ENCODE measurements at places on chromosomes 12 and 14.

DNA sequence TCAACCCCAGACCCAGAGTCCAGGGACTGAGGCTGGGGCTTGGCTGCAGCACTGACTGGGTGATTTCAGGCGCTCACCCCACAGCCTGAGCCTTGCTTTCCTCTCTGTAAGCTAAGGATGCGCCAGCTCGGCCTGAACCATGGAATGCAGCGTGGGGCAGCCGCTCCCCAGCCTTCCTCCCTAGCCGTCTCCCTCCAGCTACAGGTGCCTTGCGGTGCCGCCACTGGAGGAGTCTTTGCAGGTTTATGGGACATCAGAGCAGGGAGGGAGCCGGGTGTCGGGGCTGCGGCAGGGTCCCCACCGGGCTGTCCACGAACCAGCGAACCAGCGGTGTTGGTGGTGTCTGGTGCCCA lies 19.4 kb downstream of the PPP2R5C start:
- no peak for DNase-seq

GRCh38 chr14:83118029-83118428 lies 1584.4 kb upstream of the SEL1L start:
- no peak for DNase-seq

DNA sequence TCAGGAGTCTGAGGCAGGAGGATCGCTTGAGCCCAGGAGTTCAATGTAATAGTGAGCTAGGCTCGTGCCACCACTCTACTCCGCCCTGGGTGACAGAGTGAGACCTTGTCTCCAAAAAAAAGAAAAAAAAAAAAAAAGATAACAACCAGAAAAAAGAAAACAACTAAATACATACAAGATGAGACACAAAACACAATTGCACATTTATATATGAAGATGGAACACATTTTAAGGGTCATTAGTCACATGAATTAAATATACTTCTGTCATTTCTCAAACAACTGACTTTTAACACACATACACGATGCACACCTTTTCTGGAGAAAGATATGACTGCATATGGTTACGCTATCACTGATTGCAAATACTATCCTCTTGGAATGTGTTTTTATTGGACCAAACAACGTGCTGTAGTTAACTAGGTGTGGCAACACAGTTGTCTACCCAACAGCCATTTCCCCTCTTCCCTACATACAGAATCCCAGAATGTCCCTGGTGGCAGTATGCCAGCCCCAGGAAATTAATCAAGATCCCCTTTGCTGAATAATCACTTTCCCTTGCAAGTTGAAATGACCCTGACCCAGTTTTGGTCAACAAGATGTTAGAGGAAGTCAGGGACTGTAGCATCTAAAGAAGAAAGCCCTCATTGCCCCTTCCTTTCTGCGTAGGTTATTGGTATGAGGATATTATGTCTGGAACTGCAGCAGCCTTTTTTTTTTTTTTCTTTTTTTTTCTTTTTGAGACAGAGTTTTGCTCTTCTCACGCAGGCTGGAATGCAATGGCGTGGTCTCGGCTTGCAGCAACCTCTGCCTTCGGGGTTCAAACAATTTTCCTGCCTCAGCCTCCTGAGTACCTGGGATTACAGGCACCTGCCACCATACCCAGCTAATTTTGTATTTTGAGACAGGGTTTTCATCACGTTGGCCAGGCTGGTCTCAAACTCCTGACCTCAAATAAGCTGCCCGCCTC lies 5.6 kb upstream of the MYL6B start:
- no peak for DNase-seq

- DNase-seq, result no peak
Measured at GRCh38 chr14:77158175-77158881, 16.7 kb upstream of the ZDHHC22 start.

DNA sequence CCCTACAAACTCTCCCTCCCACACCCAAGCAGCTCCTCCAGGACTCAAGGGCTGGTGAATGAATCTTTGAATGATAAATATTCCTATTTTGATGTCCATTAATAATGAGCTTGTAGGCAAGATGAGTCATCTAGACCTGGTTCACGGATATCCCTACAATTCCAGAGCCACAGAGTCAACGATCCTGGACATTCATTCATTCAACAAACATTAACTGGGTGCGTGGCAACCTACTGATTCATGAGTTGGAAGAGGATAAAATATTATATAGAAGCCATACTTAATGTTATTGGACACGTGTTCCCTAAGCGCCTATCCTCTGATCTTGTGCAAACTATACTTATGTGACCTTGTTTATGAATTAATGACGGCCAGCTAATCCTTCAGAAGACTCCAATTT lies 420 bp upstream of the OTUB2 start:
- peak; percentile 29 for DNase-seq

- no peak for DNase-seq
Measured at GRCh38 chr12:76264611-76265012, 83.6 kb downstream of the BBS10 start.

DNA sequence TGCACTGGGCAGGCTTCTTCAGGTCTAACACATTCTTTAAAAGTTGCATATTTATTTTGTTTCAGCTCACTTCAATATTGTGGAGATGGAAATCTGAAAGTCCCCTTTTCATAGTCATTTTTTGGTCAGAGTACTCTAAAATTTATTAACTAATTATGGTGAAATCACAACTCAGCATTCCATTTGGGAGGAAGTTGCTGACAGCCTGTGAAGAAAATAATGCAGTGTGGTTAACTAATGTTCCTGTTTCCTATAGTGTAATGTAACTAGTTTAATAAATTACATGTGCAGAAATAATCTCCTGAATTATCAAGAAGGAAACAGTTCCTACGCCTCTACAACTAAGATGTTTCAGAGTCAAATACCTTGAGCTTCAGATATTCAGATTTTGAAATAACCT lies 17.1 kb downstream of the LRFN5 start:
- no peak for DNase-seq

GRCh38 chr12:93766796-93767523 lies 89.8 kb downstream of the CRADD start:
- DNase-seq, result no peak

DNA sequence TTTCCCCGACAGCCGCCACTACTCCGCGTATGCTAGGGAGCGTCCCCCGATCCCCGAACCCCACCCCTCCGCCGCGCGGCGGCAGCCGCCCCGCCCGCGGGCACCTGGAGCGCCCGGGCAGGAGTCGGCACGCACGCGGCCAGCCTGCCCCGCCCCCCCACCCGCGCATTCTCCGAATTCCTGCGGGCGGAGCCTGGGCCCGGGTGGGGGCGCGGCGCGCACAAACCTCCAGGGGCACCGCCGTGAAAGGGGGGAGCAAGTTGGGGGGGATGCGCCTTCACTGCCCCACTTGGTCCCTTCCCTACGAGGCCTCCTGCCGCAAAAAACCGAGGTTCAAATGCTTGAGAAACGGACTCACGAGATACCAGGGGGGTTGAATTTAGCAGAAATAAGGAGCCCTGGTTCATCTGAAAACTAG lies 1.7 kb downstream of the AJUBA start:
- no peak for DNase-seq

DNA sequence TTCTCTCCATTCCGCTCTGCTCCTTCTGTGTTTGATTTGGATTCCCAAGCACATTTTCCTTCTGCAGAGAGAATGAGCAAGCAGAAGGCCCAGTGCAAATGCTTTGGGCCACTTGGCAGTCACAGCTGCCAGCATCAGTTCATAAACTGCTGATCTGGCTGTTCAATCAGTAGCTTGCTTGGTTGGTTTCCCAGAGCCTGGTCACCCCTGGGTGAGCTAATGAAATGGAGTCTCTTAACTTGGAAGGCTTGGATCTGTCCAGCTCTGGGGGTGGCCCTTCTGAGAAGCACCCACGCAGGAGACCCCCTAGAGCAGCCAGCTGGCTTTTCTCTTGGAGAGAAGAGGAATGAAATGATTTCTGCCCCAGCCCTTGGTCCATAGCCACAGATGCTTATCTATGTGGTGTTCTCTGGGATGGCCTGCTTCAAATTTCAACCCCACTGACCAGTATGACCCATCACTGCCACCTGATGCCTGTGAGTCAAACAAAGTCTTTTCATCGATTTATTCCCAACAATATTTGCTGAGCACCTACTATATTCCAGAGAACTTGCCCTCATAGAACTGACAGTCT lies 30.3 kb downstream of the FAIM2 start:
- no peak for DNase-seq

- DNase-seq, result no peak
Measured at GRCh38 chr12:11834931-11835330, 185.5 kb downstream of the ETV6 start.

- no peak for DNase-seq
Measured at GRCh38 chr12:121958541-121959240, 40.3 kb downstream of the CFAP251 start.

- DNase-seq, result no peak
Measured at GRCh38 chr14:58517592-58517991, 90.1 kb downstream of the KIAA0586 start.

DNA sequence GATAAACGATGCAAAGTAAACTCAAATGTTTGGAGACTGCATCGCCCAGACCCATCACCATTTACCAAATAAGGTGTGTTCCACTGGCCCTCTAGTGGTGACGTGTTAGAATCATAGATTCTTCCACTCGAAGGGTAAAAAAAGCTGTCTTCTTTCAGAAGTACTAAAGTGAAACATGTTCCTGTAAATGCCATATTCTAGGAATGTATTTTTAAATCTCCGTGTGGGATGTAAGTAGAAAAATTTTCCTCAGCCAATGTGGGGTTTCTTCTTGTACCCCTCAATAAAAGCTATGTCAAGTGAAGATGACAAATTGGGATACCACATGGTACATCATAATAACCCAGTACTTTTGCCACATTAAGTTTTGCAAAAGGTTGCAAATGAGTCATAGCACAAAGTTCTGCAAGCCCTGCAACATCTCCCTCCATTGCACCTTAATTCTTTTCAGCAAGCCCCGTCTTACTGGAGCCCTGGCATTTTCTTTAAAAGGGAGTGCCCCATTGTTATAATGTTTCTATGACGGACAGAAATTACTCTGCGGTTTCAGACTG lies 100.8 kb downstream of the CCER1 start:
- no peak for DNase-seq

DNA sequence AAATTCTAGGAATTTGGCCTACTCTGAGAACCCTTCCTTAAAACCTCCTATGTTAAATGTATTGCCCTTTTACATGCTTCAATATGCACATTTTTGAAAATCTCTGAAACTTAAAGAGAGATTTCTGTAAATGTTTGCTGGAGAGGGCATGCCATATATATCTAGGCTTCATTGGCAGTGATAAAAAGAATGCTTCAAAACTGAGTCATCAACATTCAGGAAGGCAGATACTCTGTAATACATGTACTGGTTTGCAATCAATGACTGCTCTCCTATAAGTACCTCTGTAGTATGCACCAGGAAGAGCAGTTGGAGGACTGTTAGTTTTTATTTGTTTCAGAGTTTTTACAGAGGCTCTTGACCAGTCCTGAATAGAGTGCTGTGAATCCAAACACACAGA lies 739.9 kb downstream of the SLC16A7 start:
- no peak for DNase-seq

DNA sequence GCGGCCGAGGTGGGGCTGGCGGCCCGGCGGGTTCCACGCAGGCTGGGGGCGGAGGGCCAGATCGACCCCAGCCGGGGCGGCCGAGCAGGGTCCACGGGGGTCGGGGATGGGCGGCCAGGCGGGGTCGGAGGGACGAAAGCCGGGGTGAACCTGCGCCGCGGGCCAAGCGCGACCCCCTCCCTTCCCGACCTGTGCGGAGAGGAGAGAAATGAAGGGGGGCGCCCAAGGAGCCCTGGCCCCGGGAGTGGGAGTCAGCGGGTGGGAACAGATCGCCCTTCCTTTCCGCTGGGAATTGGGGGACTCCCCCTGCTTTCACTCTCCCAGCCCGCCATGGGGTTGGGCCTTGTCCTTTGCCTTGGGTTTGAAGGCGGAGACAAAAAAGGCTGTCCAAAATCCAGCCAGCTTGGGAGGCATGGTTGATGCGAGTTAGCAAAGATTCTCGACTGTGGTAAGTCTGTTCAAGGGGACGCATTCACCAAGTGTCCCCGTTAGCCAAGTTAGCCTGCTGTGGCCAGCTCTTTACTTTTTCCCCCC lies 559 bp upstream of the CKAP4 start:
- DNase-seq, result no peak

DNA sequence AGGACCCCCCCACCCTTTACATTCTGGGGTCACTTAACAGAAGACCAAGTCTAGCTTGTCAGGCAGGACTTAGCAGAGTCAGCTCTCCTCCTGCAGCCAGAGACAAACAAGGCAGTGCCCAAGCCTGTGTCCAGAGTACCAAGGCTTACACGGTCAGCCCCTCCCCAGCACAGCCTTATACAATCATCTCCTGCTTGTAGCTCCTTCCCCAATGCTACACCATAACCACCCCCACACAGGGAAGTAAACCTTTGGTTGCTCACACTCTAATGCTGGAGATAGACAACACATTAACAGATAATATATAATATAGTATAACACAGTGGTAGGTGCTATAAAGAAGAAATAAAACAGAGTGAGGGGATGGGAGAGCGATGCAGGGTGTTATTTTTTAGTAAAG lies 175.4 kb upstream of the PWP1 start:
- no peak for DNase-seq

DNA sequence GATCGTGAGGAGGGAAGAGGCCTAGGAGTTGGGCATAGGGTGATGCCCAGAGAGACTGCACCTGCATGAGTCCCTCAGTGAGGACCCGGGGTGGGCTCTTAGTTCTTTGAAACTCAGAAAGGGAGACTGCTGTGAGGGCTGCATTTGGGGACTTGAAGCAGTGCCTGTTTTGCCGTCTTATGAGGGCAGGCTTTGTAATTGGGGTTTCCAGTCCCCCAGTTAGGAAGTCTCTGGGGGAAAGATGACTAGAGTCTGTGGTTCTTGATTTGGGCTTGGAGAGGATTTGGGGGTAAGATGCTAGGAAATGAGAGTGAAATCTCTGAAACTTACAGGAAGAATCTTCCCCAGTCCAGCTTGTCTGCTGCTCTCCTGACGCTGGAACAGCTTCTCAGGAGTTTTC lies 99.6 kb downstream of the ARF6 start:
- no peak for DNase-seq

- DNase-seq, result no peak
Measured at GRCh38 chr14:105636935-105637334, 110.6 kb downstream of the TMEM121 start.

DNA sequence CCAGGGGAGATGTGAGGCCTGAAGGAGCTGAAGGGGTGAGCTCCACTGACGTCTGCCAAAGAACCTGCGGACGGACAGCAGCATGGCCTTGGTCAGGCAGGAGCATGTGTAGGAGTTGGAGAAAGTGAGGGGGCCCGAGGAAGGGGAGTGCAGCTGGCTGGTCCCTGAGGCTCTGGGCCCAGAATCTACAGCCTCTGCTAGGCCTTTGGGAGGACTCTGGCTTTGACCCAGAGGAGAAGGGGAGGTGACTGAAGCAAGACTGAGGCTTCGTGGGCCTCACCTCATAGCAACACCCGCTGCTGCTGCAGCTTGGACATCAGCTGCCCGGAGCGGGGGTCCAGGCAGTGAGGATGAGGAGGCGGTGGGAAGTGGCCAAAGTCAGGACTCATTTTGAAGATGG lies 216.6 kb upstream of the FKBP4 start:
- no peak for DNase-seq

DNA sequence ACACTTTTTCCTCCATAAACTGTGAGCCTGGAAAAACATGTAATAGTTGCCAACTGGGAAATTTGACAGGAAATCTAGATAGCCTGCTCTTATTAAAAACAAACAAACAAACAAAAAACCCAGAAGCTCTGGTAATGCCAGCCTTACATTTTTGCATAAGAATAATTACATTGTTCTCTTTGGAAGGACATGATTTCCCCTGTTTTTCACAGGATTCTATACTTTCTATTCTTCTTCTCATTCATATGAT lies 137.9 kb downstream of the AEBP2 start:
- no peak for DNase-seq
